Bronchial epithelial cell (primary cell): ENCODE measurements at places on chromosomes 2 and 18. TPM values are rescaled to one million over a fixed set of nuclear protein-coding genes. Genes with fewer than 3 reads are reported as not detected.

CNNM3 gene
- total RNA-seq, result 5.9 and 6.1 TPM in 2 replicates

ACVR1C gene
- total RNA-seq, result 0.26 TPM in 2 replicates

ANKRD30BL gene
- total RNA-seq, result not detected in 2 replicates

VWA3B gene
- total RNA-seq, result 0.13 TPM in 1 of 2 replicates, not detected in the other

- DNase-seq, result peak; percentile 39
Measured at GRCh38 chr2:216391401-216391800, 19.1 kb upstream of the MARCHF4 start.

DNA sequence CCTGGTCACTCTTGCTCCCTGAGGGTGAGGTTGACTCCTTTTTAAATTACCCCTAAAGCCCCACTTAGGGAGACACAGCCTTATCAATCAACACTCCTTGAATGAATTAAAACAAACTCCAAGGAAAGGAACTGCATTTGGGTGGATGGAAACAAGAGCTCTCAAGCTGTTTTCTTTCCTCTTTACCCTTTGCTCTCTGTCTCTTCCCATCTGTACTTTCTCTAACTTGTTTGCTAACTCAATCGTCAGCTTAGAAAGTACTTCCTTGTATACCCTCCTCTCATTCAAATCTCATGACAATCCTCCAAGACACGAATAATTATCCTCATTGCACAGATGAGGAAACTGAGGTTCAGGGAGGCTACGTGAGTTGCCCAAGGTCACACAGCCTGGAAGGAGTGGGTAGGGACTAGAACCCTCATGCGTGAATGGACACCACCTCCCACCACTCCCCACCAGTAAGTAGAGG is 32.7 kb downstream of the ZFP36L2 start:
- DNase-seq, result no peak

DNA sequence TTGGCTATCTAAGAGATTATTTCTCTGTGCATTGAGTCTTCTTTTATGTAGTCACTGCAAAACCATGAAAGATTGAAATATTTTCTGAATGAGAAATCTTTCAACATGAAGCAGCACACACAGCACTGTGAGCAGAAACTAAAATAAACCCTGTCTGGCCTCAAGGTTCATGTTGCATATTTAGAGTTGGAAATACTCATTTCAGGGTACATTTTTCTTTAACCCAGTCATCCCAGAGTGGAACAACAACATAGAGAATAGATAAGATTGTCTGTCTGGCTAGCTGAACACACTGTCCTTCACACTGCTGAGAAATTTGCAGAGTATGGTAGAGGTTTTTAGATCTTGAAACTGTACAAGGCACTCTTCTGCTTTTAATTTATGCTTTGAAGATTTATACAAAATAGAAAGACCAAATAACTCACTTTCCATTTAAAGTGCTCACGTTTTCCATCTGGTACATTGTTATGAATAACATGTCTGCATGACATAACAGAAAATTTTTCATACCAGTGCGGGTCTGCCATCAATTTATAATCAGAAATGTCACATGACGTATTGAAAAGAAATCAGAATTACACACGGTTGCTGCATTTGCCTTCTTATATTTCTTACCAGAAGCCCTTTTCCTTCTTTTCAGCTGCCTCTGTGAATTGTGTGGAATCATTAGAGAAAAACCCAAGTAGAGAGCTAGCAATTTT is 25.0 kb upstream of the FN1 start:
- peak; percentile 85 for DNase-seq

DNA sequence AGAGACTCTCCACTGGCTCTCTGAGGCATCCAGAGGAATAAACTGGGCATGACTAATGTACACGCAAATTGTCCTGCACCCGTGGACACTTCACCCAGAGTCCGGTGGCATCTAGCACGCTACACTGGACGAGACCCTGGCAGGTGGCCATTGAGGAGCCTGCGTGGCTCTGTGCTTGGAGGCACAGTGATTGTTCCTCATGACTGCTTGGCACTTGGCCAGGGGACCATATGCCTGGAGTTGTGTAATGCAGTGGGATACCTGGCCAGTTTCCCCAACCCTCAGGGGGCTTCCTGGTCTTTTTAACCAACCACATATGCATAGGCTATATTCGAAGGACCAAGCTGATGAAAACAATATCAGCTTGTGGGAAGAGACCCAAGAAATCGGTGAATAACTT is 66.6 kb downstream of the MTCL1 start:
- no peak for DNase-seq

DNA sequence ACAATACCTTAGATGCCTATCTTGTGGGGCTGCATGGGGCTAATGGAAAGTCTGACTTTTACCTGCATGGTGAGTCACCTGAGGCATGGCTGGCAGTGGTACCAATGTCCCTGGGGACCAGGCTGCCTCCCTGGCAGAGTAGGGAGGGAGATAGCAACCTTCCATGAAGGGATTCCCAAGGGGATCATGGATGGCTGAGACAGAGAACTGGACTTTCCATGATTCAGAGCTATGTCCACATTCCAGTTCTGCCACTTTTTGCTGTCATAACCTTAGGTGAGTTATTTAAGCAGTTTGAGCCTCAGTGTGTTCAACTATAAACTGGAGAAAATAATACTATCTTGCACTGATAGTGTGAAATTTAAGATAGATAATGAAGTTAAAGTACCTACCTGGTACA is 178.6 kb downstream of the SETBP1 start:
- peak; percentile 77 for DNase-seq

GRCh38 chr2:207640160-207640559 is 15.0 kb upstream of the METTL21A start:
- no peak for DNase-seq

- peak; percentile 55 for DNase-seq
Measured at GRCh38 chr18:29749704-29750103, 1292.8 kb downstream of the DSC3 start.
